T-helper 1 cell (primary cell): ENCODE measurements at places on chromosomes 7 and 10.

DNA sequence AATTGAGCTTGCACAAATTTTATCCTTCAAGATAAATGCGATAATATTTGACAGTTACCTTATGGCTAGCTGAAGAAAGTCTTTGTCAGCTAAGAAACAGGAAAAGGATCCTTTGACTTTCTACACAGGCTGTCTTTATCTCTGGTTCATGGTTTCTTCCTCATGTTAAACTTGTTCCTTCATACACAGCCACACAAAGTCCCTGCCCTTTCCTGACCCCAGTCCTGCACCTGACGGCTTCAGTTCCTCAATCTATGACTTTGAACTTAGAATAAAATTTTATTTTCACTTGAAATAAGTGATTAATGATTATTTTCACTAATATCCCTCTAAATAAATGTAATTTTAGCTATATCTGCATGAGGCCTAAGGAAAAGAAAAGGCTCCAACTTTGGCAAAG lies 77.8 kb upstream of the PRSS1 start:
- no peak for DNase-seq

DNA sequence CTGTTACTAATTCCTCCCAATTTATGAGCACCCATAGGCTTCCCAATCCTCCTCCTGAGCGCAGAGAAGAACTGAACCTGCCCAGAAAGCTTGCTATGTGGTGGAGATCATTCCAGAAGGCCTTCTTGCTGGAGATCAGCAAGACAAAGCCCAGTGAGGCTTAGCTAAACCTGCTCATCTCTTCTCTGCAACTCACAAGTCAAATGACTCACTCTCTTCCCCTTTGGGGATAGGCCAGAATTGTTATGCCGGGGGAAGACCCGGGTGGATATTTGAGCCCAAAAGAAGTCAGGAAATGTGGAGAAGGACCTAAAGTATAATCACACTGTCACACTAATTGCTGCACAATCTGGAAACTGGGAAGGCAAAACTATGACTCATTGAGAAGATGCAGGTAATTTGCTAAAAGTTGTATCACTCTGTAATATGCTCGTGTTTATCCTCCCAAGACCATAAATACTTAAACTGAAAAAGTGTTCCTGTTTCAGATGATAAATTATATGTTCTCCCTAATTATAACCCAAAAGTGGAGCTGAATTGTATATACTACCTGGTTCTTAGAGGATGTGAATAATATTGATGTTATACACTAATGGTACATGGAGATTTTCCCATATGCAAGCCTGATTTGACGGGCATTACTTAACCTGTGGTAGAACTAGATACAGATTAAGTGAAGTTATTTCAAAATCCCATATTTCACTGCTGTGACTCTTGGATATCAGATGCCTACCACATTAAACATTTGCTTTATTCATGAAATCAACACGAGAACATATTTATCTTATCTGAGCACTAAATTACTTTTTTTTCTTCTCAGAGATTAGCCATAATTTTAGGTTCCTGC lies 6.4 kb downstream of the NEBL start:
- no peak for DNase-seq

DNA sequence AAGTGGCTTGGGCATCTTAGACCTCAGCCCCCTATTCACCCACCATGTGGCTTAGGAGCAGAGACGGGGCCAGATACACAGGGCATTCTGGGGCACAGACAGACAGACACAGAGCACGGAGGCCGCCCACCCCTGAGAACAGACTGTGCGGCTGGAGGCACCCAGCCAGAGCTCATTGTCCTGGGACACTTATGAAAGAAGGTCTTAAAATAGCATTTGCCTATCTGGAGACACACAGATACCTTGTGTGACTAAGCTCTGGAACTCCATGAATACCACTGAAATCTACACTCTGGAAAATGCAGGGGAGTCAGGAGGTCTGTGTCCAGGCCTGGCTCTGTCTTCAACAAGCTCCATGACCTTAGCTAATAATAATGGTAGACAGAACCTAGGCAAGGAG lies 41.4 kb upstream of the ADO start:
- no peak for DNase-seq

GRCh38 chr7:94511718-94512117 lies 2.1 kb downstream of the CASD1 start:
- no peak for DNase-seq

- DNase-seq = no peak
Measured at GRCh38 chr7:81210137-81211064, 291.6 kb upstream of the SEMA3C start.

DNA sequence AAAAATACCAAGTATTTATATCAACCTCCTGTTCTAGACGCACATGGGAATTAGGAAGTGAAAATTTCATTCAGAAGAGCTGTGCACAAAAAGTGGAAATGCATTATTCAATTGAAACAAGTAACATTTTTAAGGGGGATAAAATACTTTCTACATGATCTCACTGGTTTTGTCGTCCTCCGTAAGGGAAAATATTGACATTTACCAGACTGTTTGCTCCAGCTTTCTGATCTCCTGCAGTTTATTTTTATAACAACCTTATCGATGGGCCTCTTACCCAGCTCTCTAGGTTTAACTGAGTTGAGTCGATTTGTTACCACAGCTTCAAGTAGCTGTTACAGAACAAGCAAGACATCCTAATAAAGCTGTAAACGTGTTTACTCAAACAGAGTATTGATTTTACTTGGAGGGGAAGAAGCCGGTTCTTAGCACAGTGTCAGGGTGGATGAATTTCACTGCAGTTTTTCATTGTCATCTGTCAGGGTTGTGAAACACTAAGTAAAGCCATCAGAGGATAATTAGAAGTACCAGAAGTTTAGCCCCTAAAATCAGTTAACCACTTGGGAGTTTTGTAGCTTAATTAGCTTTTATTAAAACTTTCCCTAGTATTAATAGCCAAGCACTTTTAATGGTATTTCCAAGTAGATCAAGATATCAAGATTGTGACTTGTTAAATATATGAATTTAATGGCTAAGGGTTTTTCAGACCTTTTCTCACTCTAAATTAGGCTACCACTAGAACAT lies 142.6 kb upstream of the KAT6B start:
- no peak for DNase-seq

GRCh38 chr10:111650088-111650487 lies 533.5 kb downstream of the GPAM start:
- DNase-seq = no peak

GRCh38 chr7:50227726-50228125 lies 76.8 kb upstream of the IKZF1 start:
- DNase-seq = no peak

- DNase-seq = no peak
Measured at GRCh38 chr10:60456053-60456452, 66.4 kb upstream of the ANK3 start.

- DNase-seq = no peak
Measured at GRCh38 chr7:106450716-106451115, 165.9 kb upstream of the NAMPT start.

DNA sequence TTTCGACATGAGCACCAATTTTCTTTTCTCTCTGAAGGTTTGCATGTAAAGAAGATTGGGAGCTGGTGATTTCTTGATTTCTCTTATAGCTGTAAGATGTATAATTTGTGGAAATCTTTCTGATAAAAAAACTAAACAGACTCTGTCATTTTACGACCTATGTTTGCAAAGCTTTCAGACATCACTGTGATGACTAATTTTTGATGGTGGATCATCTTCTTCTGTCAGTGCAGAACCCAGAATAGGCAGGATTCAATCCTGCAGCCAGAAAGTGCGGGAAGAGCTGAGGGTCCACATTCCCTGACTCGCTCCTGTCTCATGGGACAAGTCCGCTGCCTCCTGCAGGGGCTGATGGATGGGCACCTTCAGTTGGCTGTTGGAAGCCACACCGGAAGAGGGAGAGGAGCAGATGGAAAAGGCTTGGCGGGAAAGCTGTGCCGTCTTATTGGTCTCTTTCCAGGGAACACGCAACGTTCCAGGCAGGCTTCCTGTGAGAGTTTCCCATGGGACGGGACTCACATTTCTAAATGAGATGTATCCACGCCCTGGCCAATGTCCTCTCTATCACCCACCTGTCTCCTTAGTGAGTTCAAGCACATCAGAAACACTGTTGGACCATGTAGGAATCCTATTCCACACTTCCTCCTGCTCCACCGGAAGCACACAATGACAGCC lies 186.9 kb downstream of the PRPF18 start:
- no peak for DNase-seq

DNA sequence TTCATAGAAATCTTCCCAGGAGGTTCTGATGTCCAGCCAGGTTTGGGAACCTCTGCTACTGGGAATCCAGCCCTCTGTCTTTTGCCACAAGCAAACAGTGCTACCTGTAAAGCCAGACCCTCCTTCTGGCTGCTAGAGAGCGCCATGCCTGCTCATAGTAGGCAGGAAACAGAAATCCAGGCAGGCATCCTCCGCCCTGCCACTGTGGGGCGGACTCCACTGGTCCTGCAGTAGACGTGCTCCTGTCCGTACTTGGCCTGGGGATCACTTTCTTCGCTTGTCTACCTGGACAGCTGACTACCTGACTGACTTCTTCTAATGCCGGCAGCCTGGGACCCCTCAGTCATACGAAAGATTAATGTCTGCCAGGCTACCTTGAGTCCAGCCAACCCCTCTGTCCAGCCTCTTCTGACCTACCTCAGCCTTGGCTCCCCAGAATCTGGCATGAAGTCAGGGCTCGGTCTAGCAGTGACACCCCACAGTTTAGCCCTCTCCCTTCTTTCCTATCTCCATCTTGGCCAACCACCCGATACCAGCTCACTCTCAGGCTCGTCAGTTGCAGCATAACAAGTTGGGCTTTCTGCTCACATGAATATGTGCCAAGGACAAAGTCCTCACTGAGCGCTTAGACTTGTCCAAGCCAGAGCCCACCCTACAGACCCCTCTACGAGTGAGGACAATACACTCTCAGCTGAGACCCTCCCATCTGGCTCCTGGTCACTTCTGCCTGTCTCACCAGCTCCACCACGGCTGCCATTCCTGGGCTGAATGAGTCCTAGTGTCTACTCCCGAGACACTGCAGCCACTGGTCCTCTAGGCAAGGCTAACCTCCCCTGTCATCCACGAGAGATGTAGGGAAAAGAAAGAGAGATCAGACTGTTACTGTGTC lies 43.9 kb upstream of the OPALIN start:
- no peak for DNase-seq

DNA sequence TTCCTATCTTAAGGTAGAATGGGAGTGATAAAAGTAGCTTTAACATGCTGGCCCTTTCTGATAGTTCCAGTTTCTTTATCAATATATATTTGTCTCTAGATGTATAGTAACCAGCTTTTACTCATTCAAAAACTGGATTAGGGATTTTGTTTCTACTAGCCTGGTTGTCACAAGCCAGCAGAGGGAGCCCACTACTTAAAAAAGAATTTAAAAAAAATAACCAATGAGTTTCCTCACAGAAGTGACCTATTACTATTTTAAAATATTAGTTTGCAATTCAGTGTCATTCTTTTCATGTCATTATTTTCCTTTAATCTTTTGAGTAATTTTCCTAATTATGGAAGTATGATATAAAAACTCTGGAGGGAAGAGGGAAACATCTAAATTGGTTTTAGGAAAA lies 142.1 kb downstream of the PHTF2 start:
- no peak for DNase-seq

GRCh38 chr7:130996833-130997231 lies 262.8 kb upstream of the KLF14 start:
- DNase-seq = no peak

DNA sequence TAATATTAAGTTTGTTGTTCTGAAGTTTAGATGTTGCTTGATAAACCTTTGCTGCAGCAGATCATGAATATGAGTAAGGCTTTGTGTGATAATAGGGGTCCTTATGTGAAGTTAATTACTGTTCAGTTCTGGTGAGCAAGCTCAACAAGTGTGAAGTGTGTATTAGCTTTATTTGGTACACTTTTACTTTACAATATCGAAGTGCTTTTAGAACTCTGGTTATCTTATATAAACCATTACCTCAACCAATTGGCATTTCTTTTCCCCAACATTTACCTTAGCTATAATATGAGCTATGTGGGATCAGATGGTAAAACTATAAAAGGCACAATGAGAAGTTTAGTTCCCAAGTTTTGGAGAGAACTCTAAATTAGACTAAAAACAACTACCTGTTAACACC lies 127.6 kb downstream of the LCOR start:
- no peak for DNase-seq

- peak; percentile 43 for DNase-seq
Measured at GRCh38 chr10:93503075-93503474, 6.7 kb downstream of the CEP55 start.

- no peak for DNase-seq
Measured at GRCh38 chr7:95715274-95715673, 57.1 kb upstream of the DYNC1I1 start.

GRCh38 chr7:137306748-137307147 lies 36.8 kb downstream of the PTN start:
- no peak for DNase-seq

DNA sequence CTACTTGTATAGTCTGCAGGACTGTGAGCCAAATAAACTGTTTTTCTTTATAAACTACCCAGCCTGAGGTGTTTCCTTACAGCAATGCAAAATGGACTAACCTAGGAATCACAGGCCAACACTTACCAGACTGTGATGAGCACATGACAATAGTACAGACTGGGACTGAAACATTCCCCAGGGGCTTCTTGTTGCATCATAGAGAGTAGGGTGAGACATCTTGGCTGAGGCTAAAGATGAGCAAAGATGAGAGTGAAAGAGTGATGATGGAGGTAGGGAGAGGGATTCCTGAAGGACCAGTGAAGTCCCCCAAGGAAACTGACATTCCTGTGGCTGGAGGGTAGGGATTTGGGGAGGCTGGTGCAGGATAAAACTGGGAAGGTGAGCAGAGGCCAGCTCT lies 194.4 kb downstream of the TPST1 start:
- no peak for DNase-seq

- no peak for DNase-seq
Measured at GRCh38 chr7:14436878-14437277, 447.4 kb upstream of the ETV1 start.

- no peak for DNase-seq
Measured at GRCh38 chr7:112665709-112666108, 124.5 kb downstream of the TMEM168 start.

- DNase-seq = no peak
Measured at GRCh38 chr7:132777414-132777813, 201.1 kb upstream of the PLXNA4 start.

GRCh38 chr7:96097835-96098234 lies 224.1 kb downstream of the SLC25A13 start:
- DNase-seq = no peak

- no peak for DNase-seq
Measured at GRCh38 chr7:55121249-55121648, 102.4 kb downstream of the EGFR start.

- no peak for DNase-seq
Measured at GRCh38 chr10:9853405-9854355, 1164.0 kb upstream of the CELF2 start.

DNA sequence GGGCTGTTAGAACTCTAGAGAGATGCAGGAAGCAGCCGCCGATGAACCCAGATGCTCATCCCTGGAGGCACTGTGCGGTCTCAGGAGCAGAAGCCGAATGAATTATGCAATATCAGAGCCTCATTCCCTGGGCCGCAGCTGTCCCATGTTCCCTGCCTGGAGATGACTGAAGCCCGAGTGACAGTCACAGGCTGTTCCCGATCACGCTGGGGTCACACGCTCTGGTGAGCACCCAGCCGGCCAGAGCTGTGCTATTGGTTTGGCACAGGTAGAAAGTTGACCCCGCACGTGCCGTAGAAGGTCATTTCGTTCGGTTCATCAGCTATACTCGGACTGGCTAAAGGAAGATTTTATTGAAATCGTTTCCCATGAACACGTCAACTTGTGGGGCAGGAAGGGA lies 140.5 kb upstream of the SH2B2 start:
- DNase-seq = no peak
